ENCODE measurements at places on chromosomes 1 and 21.
A peak's percentile ranks its signal among the peaks of the same experiment; 100 is the strongest.

DNA sequence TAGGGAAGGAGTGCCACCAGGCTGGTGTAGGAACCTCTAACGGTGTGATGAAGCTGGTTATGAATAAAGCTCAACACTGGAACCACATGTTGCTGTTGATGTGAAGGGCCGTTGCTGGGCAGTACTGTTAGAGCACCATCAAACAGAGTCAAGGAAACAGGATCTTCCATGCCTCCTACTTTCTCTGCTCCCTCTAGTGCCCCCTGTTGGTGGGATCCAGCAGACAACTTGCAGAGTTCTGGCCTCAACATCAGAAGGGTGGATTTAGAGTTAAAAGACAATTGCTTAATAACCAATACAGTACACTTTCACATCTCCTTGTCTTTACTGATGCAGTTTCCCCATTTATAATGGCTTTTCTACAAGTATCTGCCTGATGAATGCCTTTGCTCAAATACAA lies 336.4 kb downstream of the NTNG1 start:
- DNase-seq, result no peak

DNA sequence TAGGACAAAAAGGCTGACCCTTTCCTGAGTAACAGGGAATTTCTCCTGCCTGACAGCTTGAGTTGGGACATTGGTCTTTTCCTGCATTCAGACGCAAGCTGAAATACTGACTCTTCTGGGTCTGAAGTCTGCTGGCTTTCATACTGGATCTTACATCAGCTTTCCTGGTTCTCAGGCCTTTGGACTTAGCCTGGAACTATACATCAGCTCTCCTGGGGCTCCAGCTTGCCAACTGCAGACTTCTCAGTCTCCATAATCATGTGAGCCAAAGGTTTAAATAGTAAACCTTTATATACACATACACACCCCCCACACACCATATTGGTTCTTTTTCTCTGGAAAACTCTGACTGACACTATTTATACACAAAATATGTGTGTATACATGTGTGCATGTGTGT lies 59.0 kb upstream of the KCND3 start:
- DNase-seq, result no peak

GRCh38 chr1:227947676-227948492 lies at the start of gene WNT9A:
Gene WNT9A (minus strand): TSS chr1:227947932. CDS start chr1:227947887, 45 bp downstream.
- DNase-seq, result peak; percentile 12

DNA sequence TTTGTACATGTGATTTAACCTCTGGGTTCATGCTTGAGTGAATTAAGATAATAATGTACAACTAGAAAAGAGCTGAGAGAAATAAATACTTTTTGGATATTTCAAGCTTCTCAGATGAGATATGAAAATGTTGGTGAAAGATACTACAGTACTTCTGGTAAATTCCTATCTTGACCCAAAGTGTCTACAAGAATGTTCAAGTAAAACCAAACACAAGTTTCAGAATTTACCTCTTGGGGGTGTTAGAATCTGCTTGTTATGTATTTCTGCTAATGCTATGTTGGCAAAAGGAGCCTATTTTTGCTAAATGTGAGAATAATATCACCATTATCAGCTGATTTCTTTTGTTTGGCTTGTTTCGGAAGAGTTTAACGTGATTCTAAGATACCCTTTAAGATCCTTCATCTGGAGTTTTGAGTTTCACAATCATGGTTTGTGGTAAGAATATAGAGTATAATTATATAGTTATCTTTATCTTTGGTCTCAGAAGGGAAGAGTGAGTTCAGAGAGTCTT lies 388.5 kb downstream of the LMO4 start:
- DNase-seq, result no peak

- DNase-seq, result no peak
Observed at GRCh38 chr1:180145446-180145845, 9.2 kb upstream of the QSOX1 start.

GRCh38 chr1:178690496-178690895 lies 34.5 kb upstream of the RALGPS2 start:
- DNase-seq, result no peak

DNA sequence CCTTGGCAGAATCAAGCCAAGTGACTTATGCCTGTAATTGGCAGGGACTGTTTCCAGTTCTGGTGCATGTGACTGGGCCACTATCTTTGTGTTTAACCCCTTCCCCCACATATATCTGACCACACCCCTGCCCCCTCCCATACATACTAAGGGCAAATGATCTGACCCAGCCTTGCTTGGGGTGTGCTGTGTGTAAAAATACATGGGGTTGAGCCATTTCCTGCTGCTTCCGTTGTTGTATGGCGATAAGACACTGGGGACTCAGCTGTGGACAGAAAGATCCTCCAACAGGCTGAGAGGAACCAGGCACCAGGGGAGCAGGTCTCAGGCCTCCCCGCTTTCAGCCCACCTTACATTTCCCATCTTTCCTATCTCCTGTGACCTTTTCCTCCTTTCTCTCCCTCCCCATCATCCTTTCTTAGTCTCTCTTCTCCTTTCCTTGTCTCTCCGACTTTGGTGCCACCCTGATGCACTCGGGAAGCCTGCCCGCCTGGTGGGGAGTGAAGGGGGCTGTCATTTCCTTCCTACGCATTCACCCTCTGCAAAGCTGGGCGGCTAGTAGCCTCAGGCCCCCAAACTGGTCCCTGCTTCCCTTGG lies 39.7 kb downstream of the TMCC2 start:
- no peak for DNase-seq

Measured in dorsolateral prefrontal cortex (tissue), 122 donors.